LoVo (cell line): ENCODE measurements at places on chromosomes 6 and 20.

GRCh38 chr6:109318328-109318876 lies 63.9 kb downstream of the CD164 start:
- peak; percentile 61 for DNase-seq

GRCh38 chr6:26473429-26473757 lies 15.6 kb downstream of the BTN2A1 start:
- no peak for DNase-seq

DNA sequence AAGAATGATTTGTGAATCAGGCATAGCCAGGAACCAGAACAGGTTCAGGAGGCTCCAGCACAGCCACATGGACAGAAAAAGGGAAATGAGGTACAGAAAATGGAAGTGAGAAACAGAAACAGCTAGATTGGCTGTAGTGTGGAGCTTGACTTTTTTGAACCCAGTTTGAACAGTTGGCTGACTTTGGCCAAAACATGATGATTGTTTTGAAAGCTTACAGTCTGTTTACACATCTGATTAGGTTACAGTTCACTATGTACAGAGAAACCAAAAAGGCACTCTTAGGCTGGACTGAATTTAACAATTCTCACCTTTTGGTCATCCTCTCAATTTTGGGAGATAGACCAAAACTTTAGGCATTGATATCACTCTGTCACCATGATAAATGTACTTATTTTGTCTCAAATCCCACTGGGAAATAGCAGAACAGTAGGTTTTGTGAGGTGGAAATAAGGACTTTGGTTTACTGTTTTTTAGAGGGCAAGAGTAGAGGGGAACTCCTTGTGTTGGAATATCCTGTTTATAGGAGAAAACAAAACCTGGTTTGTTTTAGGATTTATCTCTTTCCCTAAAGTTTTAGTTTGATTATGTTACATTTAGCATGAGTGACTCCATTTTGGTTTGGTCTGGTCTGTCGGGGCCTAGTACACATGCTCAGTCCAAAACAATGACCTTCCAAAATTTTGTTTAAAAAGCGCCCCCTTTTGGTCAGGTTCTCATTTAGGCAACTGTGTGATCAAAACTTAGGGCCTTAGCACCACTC lies 123.1 kb downstream of the OLIG3 start:
- DNase-seq = no peak

GRCh38 chr6:134064461-134064860 lies 12.0 kb upstream of the SLC2A12 start:
- DNase-seq = no peak

- no peak for DNase-seq
These were observed 941.4 kb upstream of the MAN1A1 start for GRCh38 chr6:120290964-120291363.

GRCh38 chr6:88455317-88455716 lies 289.2 kb upstream of the CNR1 start:
- no peak for DNase-seq

DNA sequence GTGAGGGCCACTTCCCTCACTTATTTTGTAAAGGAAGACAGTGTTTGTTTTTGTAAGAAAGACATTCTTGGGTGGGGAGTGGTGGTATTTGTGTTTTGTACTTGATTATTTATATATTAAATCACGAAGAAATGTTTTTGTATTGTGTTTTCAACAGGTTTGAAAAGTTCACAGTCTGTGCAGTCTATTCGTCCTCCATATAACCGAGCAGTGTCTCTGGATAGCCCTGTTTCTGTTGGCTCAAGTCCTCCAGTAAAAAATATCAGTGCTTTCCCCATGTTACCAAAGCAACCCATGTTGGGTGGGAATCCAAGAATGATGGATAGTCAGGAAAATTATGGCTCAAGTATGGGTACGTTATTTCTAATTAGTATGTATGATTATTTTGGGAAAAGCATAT lies 137.2 kb downstream of the NCOA3 start:
- no peak for DNase-seq

GRCh38 chr20:18979132-18979531 lies 165.5 kb downstream of the SCP2D1 start:
- no peak for DNase-seq

GRCh38 chr6:108277831-108278230 lies 17.0 kb upstream of the SNX3 start:
- DNase-seq = no peak
